T-cell (primary cell): ENCODE measurements at places on chromosomes 3 and 15. TPM values are rescaled to one million over a fixed set of nuclear protein-coding genes. Genes with fewer than 3 reads are reported as not detected.
A peak's percentile ranks its signal among the peaks of the same experiment; 100 is the strongest.

Gene CHD2
- total RNA-seq: 486 TPM

Gene CFAP100
- total RNA-seq: not detected

GRCh38 chr3:98086873-98087272, at the start of gene OR5AC2:
Gene OR5AC2, plus strand, starts transcription at chr3:98087173. Its CDS starts 0 bp downstream, at chr3:98087173.
- no peak for DNase-seq

DNA sequence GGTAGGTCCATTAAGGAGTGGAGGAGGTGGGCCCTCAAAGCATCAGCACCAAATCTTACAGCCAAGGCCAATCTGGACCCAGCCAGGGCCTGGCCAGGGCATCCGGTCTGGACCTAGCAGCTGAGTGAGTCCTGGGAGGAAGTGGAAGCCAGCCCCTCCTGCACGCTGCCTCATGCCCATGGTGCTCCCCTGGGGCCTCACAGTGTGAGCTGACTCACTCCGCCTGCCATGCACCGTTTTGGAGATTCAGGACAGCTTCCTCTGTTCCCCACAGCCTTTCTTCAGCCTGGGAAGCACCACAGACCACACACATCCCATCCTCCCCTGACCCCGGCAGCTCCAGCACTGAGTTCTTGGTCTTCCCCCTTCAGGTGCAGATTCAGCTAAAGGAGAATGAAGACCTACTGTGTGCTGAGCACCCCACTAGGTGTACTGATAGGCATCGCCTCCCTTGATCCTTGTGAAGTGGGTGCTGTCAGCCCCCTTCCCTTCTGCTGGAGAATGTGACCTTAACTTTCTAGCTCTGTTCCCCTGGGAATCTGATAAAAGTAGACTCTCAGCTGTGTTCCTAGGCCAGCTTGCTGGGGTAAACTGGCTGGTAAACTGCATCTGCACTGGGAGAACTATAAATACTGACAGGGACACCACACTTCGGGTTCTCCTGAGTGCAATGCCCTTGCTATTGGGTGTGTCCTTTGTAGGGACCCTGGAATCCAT, 36.8 kb upstream of the SEC13 start:
- DNase-seq: no peak

DNA sequence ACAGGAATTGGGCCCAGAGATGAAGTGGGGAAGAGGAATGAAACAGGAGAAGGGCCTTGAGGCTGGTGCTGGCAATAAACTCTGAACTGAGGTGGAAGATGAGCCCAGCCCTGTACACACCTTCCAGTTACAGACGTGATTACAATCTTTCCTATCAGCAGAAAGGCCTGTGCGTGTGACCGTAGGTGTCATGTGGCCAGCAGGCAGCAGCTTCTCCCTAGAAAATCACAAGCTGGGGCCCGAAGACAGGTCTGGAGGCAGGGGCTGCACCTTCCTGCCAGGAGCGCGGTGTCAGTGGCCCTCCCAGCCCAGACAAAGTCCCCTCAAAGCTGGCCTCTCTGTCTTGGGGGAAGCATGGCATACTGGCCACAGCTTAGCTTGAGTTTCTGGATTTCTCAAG, 16.7 kb upstream of the PIGZ start:
- no peak for DNase-seq

DNA sequence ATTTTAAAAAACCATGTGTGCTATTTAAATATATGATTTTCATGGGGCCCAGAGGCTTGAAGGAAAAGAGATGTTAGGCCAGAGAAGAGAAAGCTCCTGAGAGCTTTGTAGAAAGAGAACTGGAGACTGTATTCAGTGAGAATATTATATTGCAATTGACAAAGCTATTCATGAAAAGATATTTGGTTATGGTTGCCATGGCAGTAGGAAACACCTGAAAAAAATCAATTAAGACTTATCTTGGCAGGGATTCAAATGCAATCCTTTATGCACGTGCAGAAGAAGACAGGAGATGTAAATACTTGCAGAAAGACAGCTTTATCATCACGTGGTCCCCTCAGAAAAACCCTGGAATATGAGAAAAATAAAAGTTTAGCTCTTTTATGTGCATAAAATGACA, 636.0 kb upstream of the TBL1XR1 start:
- DNase-seq: no peak

GRCh38 chr3:148168347-148168746, 529.4 kb upstream of the AGTR1 start:
- DNase-seq: no peak

DNA sequence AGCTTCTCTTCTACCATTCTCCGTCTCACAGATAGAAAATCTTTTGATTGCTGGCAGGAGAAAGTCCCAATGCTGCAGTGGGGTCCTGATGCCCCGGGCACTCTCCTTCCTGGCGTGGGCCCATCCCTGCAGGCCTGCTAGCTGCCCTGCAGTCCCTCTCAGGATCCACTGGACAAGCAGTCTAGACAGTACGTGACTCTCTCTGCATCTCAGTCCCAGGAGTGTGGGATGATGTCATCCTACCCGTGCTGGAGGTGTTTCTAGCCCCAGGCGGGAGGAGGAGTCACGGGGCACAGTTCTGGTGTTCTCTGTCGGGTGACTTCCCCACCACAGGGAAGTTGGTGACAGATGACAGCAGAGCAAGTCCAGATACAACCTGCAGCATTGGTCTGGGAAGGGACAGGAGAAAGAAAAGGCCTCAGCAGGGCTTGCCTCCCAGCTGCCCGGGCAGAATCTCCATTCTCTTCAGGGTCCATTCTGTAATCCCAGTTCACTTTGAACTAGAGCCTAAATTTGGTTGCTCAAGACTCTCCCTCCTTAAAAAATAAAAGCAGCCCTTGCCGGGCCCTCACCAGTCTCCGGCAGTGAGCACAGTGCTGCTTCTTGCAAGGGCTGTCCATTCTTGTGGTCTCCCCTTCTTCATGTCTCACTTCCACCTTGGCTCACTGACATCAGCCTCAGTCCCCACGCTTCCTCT, 30.6 kb downstream of the SLC28A1 start:
- DNase-seq: peak; percentile 12

- no peak for DNase-seq
Observed at GRCh38 chr3:154125378-154126030, 4.3 kb downstream of the ARHGEF26 start.
